NCI-H748 treated with DMSO at 0.1 percent for 48 hours (cell line): ENCODE measurements at places on chromosomes 2 and 18.

GRCh38 chr2:12178289-12179080, 432.1 kb downstream of the LPIN1 start:
- DNase-seq, result no peak

DNA sequence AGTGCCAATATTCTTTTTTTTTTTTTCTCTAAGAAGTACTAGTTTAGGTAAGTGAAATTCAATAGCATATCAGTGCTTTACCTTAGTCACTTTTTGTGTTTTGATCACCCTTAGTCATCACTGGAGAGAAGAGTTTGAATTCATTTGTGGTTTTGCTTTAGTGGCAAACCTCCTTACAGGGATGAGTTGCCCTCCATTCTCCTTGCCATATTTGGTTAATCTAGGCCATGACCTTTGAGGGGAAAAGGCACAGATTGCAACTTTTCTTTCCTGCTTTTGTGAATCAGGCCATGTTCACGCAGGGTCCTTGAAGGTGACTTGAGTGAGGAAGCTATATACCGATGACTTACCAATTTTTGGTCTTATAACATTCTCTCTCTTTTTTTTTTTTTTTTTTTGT, 34.4 kb downstream of the PLEKHA3 start:
- no peak for DNase-seq

- DNase-seq, result peak; percentile 7
Measured at GRCh38 chr2:75200140-75201096, 1.1 kb upstream of the TACR1 start.

DNA sequence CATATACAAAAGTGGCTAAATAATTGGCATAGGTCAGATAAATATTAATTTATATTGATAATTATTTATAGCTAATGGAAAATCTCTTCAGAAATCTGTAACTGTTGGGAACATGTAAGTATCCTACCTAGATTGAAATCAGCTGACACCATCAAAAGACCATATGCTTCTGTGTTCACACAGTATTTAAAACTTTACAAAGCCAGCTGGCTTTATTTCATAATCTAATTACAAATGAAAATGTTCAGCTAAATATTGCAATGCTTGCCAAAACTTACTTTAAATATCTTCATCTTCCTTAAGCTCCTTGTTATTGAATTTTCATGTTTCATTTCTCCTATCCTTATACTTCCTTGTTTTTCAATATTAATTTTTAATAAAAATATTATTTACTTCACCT, 190.9 kb upstream of the DOK6 start:
- DNase-seq, result no peak

GRCh38 chr2:127392133-127392827, 4.5 kb upstream of the MAP3K2 start:
- DNase-seq, result no peak

DNA sequence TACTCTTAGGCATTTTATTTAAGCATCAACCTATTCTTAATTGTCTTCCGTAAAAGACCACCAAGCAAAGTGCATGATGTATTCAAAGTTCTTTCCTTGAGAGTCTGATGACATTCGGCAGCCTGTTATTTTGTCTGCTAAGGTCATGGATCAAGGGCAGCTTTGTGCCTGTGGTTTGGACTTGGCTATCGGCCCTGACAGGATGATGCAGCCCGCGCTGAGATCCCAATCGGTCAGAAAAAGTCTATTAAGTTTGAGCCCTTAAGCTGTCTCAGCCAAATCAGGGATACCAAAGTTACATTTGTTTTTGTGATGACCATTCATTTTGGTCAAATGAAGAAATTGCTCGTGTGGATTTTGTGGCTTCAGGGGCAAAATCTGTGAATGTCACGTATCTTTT, 718.9 kb upstream of the FANCL start:
- DNase-seq, result no peak

- DNase-seq, result no peak
Measured at GRCh38 chr2:134410006-134410405, 156.1 kb downstream of the MGAT5 start.
